ENCODE measurements at places on chromosomes 5 and 9.

DNA sequence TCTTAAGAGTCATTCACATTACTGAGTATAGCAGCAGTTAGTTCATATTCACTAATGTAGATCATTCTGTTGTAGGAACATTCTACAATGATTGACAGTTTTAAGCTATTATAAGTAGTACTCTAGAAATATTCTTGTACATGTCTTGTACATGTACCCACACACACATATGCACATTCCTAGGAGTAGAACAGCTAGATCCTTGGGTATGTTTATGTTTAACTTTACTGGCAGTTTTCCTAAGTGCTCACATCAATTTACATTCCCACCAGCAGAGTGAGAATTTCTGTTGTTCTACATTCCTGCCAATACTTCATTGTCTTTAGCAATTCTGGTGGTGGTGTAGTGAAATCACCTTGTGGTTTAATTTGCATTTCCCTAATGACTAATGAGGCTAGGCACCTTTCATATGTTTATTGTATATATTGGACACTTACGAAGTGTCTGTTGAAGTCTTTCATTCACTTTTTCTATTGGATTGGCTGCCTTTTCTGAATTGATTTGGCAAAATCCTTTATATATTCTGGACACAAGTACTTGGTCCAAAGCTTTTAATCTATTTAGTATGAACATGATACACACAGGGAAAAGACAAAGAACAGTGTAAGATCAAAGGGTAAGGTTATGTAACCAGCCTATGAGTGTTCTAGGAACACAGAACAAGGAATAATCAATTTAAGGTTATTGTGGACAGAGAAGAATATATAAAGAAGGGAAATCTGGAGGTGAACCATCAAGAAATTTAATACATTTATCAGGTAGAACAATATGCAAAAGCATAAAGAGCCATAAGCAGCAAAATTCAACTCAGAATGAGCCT is 95.6 kb downstream of the MLLT3 start:
- no peak for DNase-seq

- no peak for DNase-seq
These were observed 319.1 kb upstream of the RGMB start for GRCh38 chr5:98454407-98454806.

DNA sequence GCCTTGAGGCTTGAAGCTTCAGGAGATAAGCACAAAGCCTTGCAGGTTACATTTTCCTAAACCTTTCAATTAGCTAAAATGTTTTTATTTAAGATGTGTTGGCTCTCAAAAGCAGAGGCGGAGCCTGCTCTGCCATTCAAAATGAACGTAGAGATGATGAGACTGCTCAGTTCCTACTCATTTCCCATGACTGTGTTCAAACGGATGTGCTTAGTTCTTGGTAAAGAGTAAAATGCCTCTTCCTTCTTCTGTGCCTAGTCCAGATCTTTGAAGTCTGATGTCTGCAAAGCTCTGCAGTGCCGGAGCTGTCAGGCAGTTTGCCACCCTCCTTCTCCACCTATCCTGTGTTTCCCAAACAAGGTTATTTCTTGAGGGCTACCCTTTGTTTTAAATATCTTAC is 46.3 kb upstream of the ADAMTSL1 start:
- DNase-seq = no peak

- DNase-seq = no peak
These were observed 123.7 kb downstream of the EDIL3 start for GRCh38 chr5:84260939-84261338.

- DNase-seq = no peak
These were observed 380.8 kb upstream of the CD180 start for GRCh38 chr5:67577424-67577823.

DNA sequence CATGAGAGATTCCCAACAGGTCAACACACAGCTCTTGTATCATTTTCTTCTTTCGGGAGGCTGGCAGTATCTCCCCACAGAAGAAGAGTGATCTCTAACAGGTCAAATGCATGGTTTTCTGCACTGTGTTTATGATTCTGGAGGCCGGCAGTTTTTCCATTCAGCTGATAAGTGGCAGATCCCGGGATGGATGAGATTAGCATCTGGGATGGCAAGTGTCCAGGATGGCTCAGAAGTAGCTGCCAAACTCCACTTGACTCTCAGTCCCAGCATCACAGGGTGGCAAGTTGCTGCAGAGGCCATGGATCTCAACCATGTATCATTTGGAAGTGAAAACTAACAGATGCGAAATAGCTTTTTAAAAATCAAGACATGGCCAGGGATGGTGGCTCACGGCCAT is 97.8 kb upstream of the SLC44A1 start:
- no peak for DNase-seq

- DNase-seq = no peak
These were observed 91.9 kb downstream of the TMEM215 start for GRCh38 chr9:32875242-32875641.

GRCh38 chr5:83246071-83246470 is 168.7 kb downstream of the XRCC4 start:
- no peak for DNase-seq

Data from activated T-helper 1 cell treated with Interleukin-2 at 50 U/mL for 16 hours (primary cell).